ENCODE measurements at places on chromosomes 2 and 18.
A peak's percentile ranks its signal among the peaks of the same experiment; 100 is the strongest.

GRCh38 chr18:70287731-70288130 lies 1.1 kb upstream of the SOCS6 start:
- no peak for DNase-seq

DNA sequence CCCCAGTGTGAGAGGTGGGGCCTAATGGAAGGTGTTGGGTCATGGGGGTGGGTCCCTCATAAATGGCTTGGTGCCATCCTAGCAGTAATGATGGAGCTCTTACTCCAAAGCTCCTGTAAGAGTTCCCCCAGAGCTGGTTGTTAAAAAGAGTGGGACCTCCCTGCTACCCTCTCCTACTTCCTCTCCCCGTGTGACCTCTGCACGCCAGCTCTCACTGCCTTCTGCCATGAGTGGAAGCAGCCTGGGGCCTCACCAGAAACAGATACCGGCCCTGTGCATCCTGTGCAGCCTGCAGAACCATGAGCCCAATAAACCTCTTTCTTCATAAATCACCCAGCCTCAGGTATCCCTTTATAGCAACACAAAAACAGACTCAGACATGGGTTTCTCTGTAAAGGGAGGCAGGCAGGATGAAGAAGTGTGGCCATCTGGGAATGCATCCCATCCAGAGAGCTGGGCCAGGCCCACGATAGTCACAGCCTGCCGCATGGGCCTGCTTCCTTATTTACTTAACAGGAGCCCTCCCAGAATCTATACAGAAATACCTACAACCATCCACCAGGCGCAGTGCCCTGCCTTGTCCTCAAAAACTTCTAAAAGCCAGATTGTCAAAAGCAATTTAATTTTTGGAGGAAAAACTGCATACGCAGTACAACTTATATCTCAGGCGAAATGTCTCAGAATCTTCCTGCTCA lies 7.5 kb downstream of the PRLH start:
- DNase-seq: no peak

DNA sequence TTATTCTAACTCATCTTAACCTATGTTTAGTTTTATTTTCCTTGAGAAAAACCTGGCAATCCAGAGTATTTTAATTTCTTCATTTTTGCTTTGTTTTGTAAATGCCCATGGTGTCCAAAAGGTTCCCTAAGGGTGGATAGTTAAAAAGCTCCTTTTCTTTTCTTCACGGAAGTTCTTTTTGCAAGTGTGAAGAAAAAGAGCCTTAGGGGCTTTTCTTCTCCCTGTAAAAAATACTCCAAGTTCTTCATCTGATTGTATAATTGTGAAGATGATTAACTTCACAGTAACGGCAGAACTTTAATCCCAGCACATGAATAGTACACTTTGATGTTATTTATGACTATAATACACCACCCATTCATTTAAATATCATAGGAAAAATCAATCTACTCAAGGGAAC lies 530.2 kb upstream of the LINC00305 start:
- no peak for DNase-seq

- DNase-seq: no peak
Observed at GRCh38 chr2:154740361-154740760, 41.9 kb downstream of the KCNJ3 start.

DNA sequence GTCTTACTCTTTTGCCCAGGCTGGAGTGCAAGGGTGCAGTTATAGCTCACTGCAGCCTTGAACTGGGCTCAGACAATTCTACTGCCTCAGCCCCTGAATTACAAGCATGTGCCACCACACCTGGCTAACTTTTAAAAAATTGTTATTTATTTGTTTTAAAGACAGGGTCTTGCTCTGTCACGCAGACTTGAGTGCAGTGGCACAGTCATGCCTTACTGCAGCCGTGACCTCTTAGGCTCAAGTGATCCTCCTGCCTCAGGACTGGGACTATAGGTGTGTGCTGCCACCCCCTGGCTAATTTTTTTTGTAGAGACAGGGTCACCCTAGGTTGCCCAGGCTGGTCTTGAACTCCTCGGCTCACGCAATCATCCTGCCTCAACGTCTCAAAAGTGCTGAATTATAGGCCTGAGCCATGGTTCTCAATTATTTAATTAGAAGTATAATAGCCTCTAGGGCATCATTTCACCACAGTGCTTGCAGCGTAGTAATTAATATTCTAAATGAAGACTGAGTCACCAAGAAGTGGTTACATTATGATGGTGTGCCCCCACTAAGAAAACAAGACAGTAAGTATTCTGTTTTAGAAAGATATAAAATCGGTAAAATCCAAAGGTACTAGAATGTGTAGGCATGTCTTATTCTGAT lies 69.6 kb downstream of the EML4 start:
- peak; percentile 32 for DNase-seq

DNA sequence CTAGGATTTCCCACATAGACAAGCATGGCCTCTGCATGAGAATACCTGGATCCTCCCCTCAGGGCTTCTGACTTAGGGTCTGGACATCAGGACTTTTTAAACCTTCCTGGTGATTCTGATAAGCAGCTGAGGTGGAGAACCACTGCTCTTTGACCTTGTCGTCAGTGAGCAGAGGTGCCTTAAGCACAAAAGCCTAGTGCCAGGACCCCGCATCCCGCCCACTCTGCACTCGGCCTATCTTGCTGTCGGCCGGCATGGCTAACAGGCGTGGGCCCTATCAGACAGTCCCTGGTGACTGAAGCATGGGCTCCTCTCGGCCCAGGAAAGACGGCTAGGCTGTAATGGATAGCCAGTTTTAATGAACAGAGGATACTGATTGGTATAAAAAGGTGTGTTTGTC lies 6.2 kb downstream of the ANKRD23 start:
- no peak for DNase-seq

GRCh38 chr2:27664154-27664574 lies 475 bp downstream of the SLC4A1AP start:
- DNase-seq: no peak

- no peak for DNase-seq
Observed at GRCh38 chr2:33632831-33633230, 33.7 kb upstream of the FAM98A start.

DNA sequence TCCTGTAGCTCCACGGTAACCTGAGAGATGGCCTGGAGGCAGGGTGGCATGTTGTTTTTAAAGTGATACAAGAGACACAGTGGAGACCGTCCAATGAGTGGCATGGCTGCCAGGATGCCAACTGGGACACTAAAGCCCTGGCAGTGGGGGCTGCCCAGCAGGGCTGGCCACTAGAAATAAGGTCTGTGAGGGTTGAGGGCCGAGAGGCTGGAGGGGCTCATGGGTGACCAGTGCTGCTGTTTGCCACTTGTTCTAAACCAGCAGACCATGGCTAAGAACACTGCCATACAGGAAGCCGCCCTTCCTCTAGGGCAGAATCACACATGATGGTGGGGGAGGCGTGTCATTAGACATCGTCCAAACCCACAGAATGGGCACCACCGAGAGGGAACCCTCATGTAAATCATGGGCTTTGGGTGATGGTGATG lies 71.9 kb downstream of the ALPK2 start:
- no peak for DNase-seq

All from effector memory CD8-positive, alpha-beta T cell (primary cell).